ENCODE measurements at places on chromosomes 2 and 18.

- DNase-seq: no peak
Measured at GRCh38 chr2:232207174-232207573, 171.4 kb upstream of the ALPP start.

GRCh38 chr2:162839419-162839818, 852 bp upstream of the KCNH7 start:
- no peak for DNase-seq

DNA sequence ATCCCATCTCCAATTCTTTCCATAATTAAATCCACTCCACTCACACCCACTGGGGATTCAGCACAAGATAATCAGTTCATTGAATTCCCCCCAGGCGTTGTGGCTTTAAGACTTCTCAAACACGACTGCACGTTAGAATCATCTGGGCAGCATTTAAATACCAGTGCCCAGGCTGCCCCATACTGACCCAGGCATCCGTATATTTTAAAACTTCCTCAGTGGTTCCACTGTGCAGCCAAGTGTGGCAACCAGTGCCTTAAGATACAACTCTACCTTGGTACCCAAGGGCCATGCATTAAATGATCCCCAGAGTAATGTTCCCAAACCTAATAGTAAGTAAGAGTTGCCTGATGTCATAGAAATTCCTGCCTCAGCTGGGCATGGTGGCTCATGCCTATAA, 54.3 kb upstream of the BZW1 start:
- no peak for DNase-seq

- no peak for DNase-seq
Measured at GRCh38 chr18:3323900-3324299, 62.0 kb downstream of the MYL12B start.

GRCh38 chr2:118477111-118477862, 370.2 kb downstream of the EN1 start:
- no peak for DNase-seq
